ENCODE measurements at places on chromosomes 13 and 19.

DNA sequence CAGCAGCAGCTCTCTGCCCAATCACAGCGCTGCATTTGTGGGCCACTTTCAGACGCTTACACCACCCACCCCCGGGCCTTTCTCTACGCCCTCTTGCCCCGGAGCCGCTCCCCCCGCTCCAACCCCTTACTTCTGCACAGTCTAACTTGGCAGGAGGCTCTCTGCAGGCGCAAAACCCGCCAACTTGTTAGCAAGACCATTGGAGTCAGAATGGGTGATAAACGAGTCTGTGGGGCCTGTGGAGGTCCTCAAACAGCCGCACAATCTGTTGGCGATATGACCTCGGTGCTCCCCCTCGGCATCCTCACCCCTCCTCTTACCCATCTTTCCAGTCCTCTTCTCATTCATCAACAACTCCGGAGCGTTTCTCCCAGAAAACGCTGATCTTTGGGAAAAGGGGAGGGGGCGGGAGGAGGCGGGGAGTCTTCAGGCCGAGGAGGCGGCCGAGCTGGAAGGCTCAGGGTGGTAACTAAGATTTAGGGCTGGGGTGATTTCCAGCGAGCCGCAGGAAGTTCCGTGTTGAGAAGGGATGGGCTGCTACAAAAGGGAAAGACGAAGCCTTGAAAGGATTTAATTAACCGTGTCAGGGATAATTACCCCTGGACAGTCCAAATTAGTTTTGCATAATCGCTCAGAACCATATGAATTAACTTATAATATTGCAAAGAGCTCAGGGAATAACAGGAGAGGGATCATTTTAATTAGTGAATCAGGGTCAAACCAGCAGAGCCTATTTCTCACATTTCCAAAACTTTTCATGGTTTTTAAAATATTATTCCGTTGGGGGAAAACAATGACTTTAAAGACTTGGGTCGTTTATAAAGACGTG lies 4.1 kb downstream of the SOX21 start:
- DNase-seq: no peak

DNA sequence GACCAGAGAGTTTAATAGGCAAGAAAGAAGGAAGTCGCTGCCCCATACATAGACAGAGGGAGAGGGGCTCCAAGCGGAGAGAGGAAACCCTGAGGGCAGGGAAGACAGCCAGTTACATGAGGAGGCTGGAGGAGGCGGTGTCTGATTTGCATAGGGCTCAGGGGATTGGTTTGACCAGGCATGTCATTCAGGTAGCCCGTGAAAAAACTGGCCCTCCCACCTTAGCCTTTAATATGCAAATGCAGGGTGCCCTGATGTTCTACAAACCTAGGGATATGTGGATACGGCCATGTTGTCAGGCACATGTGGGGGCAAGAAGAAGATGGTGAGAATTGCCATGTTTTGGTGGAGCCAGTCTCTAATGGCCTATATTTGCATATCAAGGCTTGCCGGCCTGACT lies 1461.6 kb downstream of the PCDH9 start:
- no peak for DNase-seq

DNA sequence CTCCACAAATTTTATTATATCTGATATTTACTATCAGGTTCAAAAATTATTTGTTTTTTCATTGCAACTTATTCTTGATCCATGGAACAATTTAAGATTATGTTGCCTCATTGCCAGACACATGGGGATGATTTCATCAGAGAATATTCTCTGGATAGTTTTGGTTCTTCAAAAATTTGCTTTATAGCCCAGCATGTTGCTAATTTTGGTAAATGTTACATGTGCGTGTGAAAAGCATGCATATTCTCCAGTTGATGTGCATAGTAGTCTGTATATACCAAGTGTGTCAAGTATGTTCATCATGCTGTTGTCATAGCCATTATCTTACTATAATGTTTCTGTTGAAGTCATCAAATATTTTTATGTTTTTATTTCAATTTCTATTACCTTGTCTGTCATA lies 122.3 kb downstream of the RFC3 start:
- no peak for DNase-seq

- no peak for DNase-seq
Measured at GRCh38 chr13:101785858-101786257, 333.4 kb downstream of the ITGBL1 start.

DNA sequence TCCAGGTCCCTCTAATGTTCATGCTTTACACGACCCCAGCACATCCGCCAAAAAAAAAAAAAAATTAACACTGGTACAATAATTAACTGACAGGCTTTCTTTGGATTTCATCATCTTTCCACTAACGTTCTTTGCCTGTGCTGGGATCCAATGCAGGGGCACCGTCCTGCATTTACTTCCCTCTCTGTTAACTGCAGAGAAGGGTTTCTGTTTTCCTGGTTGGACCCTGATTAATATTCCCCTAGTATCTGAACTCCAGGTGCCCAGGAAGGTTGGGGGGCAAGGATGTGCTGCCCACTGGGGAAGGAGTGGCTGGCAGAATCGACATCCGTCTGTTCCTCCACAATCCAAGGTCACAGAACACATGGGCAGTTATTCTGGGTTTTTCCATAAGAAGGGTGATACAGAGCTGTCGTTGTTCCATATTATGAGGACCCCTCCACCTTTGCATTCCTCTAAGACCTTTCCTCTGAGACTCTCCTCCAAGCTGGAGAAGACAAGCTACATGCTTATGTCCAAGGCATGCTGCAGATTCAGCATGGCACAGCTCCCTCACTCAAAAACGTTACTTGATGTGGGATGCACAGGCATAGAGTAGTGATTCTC lies 4.5 kb upstream of the LAIR1 start:
- no peak for DNase-seq

DNA sequence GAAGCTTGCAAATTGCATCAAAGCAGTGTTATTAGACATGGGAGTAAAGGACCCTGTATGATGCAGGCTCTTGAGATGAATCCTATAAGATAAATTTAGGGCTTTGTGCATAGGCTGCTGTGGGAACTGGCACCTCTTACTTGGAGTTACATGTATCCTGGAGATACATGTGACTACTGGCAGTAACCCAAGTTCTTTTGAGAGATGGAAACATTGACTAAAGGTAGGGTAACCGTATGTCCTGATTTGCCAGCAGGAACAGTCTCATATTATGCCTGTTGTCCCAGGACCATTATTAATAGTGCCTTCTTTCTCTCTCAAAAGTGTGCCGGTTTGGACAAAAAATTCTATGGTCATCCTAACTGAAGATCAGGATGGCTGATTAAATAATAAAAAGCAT lies 195.4 kb downstream of the LACC1 start:
- DNase-seq: no peak

- DNase-seq: no peak
Measured at GRCh38 chr13:32473650-32474049, 45.7 kb upstream of the N4BP2L1 start.

DNA sequence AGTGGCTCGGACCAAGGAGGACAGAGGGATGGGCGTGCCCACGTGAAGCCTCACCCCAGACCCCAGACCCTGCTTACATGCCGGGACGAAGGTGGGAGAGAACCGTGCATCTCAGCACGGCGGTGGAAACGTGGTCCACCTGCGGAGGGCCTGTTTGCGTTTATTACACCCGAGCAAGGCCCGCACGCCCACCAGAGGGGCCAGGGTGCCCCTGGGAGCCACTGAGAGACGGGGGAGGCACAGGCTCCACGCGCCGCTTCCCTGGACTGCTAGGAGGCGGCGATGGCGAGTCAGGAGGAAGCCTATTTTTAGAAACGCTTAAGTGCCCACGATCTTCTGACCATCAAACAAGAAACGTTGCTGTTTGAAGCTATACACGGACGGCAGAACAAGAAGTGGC lies 80.7 kb downstream of the ATP11A start:
- DNase-seq: no peak

- no peak for DNase-seq
Measured at GRCh38 chr13:112531263-112531794, 56.6 kb downstream of the TUBGCP3 start.

DNA sequence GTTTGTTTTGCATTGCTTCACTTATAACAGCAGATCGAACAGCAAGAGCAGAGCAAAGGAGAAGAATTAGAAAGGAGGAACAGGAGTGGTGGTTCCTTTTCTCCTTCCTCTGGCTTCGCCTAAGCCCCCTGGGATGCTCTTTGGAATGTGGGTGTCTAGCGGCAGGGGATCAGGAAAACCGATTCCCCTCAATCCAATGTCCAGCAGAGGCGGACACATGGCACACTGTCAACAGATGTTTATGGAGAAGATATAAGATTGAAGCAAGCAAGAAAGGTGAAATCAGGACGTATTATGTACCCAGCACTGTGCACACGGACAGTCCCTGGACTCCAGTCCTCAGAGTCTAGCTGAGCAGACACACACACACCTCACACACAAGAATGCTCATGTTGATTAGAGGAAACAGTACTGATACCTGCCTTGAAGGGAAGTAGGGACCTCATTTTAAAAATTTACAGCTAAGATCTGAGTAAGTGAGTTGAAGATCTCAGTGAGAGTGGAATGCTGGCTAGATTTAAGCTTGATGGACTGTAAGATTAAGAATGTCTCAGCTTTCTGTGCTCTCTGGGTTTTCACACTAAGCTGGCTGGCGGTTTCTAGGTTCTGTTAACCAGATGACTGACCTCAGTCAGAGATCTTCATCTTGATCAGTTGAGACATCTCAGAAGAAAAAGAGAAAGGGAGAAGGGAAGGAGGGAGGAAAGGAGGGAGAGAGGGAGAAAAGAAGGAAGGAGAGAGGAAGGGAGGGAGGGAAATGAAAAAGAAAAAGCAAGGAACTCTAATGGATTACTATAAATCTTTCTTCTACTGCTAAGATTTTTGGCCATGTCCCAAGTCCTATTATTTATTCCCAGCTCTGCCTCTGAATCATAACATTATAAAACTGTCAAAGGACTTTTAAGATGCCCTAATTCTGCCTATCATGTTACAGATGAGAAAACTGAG lies 44.8 kb downstream of the FLT1 start:
- DNase-seq: no peak

DNA sequence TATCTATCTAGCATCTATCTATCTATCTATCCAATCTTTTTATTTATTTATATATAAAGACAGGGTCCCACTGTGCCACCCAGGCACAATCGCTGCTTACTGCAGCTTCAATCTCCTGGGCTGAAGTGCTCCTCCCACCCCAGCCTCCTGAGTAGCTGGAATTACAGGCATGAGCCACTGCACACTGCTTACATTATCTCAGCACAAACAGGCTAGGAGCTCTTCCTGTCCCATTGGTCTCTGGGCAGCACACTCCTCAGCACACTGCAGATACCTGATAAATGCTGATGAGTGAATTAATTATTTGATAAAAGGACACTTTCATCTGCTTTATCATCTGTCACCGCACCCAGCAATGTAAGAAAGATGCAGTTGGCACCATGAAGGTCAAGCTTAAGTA lies 16.1 kb downstream of the ZNF562 start:
- no peak for DNase-seq

DNA sequence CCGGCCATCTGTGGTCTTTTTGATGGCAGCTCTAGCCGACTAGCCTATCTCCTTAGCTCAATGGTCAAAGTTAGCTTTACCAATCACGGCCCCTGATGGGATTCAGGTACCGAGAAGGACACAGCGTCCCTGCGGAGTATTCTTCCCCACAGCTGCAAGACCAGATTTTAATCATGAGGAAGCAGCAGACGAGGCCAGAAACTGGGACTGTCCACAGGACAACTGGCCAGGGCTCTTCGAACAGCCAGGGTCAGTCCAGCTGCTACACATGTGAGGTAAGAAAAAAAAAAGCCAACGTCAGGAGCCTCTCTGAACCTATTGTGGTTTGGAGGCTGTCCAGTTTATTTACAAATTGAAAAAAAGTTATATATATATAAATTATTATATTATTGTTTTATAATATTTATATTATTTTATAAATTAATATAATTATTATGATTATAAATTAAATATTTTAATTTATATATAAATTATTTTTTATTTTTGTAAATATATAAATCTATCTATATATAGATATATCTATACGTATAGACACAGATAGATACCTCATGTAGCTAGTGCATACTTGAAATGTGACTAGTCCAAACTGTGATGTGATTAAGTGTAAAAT lies 10.8 kb downstream of the RINL start:
- no peak for DNase-seq

DNA sequence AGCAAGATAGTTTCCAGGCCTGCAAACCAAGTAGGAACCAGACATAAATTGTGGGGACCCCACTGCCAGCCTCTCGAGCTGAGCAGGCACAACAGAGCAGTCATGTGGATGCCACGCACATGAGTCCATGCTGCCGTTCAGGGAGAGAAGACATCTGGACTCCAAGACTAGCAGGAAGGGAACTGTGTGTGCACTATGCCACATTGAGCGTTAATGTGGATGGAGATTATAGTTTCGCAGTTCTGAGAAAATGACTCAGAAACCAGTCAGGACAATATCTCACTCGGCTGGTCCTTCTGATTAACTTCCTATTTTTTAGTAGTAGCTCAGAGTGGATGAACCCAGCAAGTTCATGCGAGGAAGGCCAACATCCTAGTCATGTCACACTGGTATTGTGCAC lies 124.9 kb downstream of the CRYL1 start:
- no peak for DNase-seq

DNA sequence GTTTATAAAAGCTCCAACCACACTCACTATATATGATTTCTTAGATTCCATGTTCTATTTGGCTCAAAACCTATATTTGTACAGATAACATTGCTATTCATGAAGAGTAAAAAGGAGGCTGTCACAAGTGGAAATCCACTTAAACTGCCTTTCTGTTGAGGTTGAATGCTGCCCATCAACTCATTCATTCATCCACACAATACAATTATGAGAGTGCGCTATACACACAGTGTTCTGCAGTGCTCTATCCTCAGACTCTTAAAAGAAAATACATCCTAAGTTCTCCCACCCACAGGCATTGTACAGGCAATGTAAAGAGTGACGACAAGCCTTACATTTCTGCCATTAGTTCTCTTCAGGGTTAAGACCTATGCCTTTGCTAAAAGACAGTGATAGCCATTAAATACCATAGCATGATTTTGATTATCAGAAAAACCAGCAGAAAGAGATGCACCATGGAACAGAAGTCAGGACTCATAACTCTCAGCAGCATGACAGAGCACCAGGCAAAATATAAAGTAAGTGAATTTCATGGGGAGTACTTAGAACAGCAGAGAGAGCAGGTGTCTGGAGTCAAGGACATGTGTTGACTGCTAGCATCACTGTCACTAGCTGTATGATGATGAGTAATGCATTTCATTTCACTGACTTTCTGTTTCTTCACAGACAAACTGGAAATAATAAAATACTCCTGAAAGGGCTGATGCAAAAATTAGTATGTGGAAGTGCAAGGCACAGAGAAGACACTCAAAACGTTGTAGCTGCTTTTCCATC lies 218.0 kb downstream of the RBM26 start:
- DNase-seq: no peak

DNA sequence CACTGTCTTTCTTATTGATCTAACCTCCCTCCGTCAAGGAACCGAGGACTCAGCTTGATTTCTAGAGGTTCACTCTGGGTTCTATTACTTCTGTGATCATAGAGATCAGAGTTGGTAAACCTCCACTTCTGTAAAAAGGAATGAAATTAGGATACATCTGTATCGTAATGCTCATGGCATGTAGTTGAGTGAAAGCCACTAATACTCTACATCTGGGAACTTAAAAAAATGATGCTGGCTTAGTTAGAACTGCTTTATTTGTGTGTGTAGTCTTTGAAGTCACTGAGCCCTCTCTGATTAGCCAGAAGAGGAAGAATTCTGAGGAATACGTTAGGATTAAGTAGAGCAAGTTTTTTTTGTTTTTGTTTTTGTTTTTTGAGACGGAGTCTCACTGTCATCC lies 140.8 kb downstream of the GGACT start:
- DNase-seq: no peak

GRCh38 chr13:48123812-48124211 lies 28.9 kb upstream of the MED4 start:
- no peak for DNase-seq

- DNase-seq: no peak
Measured at GRCh38 chr13:98869408-98870090, 108.3 kb downstream of the DOCK9 start.

Measured in SJSA1 (cell line).